ENCODE measurements at places on chromosomes 5 and 9. TPM values are rescaled to one million over a fixed set of nuclear protein-coding genes. Genes with fewer than 3 reads are reported as not detected.

DRD1 gene
- total RNA-seq: not detected

RANBP3L gene
- not detected for total RNA-seq

LCN6 gene
- total RNA-seq: not detected

CSF1R gene
- total RNA-seq: not detected

TEK gene
- total RNA-seq: 2.2 TPM

WDR38 gene
- total RNA-seq: not detected

SOHLH1 gene
- total RNA-seq: not detected

PTCD2 gene
- 8.5 TPM for total RNA-seq

ADGRD2 gene
- not detected for total RNA-seq

SPAG8 gene
- total RNA-seq: 2.4 TPM

GPR151 gene
- not detected for total RNA-seq

SOX30 gene
- total RNA-seq: 0.15 TPM

PCDHGA10 gene
- total RNA-seq: 4.9 TPM

GCNT4 gene
- total RNA-seq: 0.34 TPM

SQSTM1 gene
- total RNA-seq: 160 TPM

ATP10B gene
- total RNA-seq: not detected

NREP gene
- 51.0 TPM for total RNA-seq

ENTPD2 gene
- not detected for total RNA-seq

CER1 gene
- not detected for total RNA-seq

CD74 gene
- 1.6 TPM for total RNA-seq

CTSV gene
- 0.89 TPM for total RNA-seq

DDX4 gene
- not detected for total RNA-seq

ARHGEF39 gene
- total RNA-seq: 15.0 TPM

PCDHGA12 gene
- 8.4 TPM for total RNA-seq

FOXD4L4 gene
- total RNA-seq: not detected

LVRN gene
- total RNA-seq: under 0.01 TPM

DMGDH gene
- total RNA-seq: 2.5 TPM

CARD9 gene
- 1.9 TPM for total RNA-seq

PCDHB10 gene
- total RNA-seq: 0.15 TPM

IFNA21 gene
- total RNA-seq: not detected

DDX41 gene
- total RNA-seq: 136 TPM

CDH6 gene
- total RNA-seq: 0.30 TPM

INSL6 gene
- not detected for total RNA-seq

TRAF2 gene
- total RNA-seq: 9.1 TPM

ARAP3 gene
- total RNA-seq: 9.9 TPM

KCNIP1 gene
- not detected for total RNA-seq

PCDHA12 gene
- not detected for total RNA-seq

VCAN gene
- 84.9 TPM for total RNA-seq

POMT1 gene
- 23.2 TPM for total RNA-seq

TCOF1 gene
- 37.2 TPM for total RNA-seq

CCDC183 gene
- total RNA-seq: not detected

SPINK13 gene
- not detected for total RNA-seq

REEP2 gene
- 22.0 TPM for total RNA-seq

SPARC gene
- 644 TPM for total RNA-seq

CCDC171 gene
- 1.5 TPM for total RNA-seq

PRDM9 gene
- total RNA-seq: not detected

GFI1B gene
- under 0.01 TPM for total RNA-seq

TNC gene
- total RNA-seq: 39.7 TPM

TMEM252 gene
- not detected for total RNA-seq

FBXW11 gene
- total RNA-seq: 30.5 TPM

ADRA1B gene
- total RNA-seq: 2.4 TPM
